Tibial artery (tissue), 4 donors: ENCODE measurements at places on chromosomes 1 and 21.

- no peaks in the 10 kb centered on the region for H3K27me3 ChIP-seq
- H3K4me3 ChIP-seq = no peak overlapping the region
- no peaks in the 10 kb centered on the region for H3K36me3 ChIP-seq
- DNase-seq = no peak
- no peaks in the 10 kb centered on the region for H3K4me1 ChIP-seq
- H3K27ac ChIP-seq = no peak overlapping the region
Measured at GRCh38 chr1:77350012-77350770, 68.4 kb downstream of the AK5 start.

- no peak overlapping the region for H3K4me3 ChIP-seq
- H3K4me1 ChIP-seq = no peaks in the 10 kb centered on the region
- H3K27me3 ChIP-seq = no peaks in the 10 kb centered on the region
- no peak overlapping the region for H3K27ac ChIP-seq
- H3K36me3 ChIP-seq = no peaks in the 10 kb centered on the region
Measured at GRCh38 chr1:48196237-48196636, 26.3 kb upstream of the SLC5A9 start.

DNA sequence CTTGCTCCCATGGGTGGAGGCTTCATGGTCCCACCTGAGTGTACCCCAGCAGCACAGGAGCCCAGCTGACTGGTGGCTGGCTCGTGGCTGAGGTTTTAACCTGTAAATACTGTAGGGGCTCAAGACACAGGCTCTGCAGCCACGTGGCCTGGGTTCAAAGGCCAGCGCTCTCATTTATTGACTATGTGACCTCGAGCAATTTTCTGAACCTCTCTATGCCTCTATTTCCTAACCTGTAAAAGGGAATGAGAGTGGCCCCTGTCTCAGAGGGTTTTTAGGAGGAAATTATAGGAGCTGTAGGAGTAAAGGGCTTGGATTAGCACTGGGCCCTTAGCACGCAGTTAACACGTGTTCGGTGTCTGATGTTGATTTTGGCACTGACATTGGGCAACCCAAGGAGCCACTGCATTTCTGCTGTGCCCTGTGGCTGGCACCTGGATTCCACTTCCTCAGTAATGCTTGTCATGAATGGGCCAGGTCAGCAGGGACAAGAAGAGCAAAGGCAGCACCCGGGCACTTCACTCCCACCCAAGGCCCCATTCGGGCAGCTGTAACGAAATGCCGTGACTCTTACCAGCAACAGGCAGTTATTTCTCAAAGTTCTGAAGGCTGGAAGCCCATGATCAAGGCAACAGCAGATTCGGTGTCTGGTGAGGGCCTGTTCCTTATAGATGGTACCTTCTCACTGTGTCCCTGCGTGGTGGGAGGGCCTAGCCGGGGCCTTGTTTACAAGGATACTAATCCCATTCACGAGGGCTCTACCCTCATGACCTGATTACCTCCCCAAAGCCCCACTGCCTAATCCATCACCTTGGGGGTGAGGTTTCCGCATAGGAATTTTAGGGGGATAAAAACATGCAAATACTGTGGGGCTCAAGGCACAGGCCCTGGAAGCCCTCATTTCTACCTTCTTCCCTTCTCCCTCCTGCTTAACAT, 25.2 kb downstream of the ARHGEF10L start:
- peaks cover 4% of the 10 kb centered on the region for H3K4me1 ChIP-seq
- H3K36me3 ChIP-seq = no peaks in the 10 kb centered on the region
- no peaks in the 10 kb centered on the region for H3K27me3 ChIP-seq
- H3K4me3 ChIP-seq = no peak overlapping the region

GRCh38 chr1:225448146-225448805, 20.4 kb upstream of the LBR start:
- H3K4me3 ChIP-seq = peak overlapping the region; percentile 36
- no peaks in the 10 kb centered on the region for H3K27me3 ChIP-seq
- H3K27ac ChIP-seq = peak overlapping the region; percentile 88
- no peaks in the 10 kb centered on the region for H3K36me3 ChIP-seq
- H3K4me1 ChIP-seq = peaks cover 30% of the 10 kb centered on the region

- H3K4me1 ChIP-seq = peaks cover 16% of the 10 kb centered on the region
- H3K36me3 ChIP-seq = no peaks in the 10 kb centered on the region
- peak; percentile 54 for DNase-seq
- no peak overlapping the region for H3K4me3 ChIP-seq
Measured at GRCh38 chr1:48066936-48067335, 69.8 kb upstream of the TRABD2B start.

DNA sequence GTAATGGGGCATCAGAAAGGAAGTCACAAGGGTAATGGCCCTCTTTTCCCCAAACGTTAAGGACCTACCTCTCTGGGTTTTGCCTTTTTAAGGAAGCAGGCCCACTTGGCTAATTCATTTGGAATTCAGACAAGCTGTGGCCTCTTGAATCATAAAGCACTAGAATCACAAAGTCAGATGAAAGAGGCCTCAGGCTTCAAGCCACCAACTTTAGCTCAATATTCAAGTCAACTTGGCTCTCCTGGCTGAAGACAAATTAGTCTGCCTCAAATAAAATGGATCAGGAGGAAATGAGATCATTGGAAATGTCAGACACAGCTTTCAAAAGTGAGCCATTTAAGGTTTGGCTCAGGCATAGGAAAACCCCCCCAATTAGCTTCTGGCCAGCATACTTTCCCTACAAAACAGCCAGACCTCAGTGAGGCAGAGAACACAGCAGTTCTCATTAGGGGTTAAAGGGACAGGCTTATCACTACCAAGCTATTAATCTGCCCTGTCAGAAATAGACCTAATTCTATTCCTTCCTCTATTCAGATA, 34.3 kb downstream of the SLC35D1 start:
- H3K4me1 ChIP-seq = peaks cover 34% of the 10 kb centered on the region
- H3K27ac ChIP-seq = peak overlapping the region; percentile 77
- DNase-seq = no peak
- H3K4me3 ChIP-seq = no peak overlapping the region
- H3K27me3 ChIP-seq = no peaks in the 10 kb centered on the region

- H3K27me3 ChIP-seq = no peaks in the 10 kb centered on the region
- no peak overlapping the region for H3K27ac ChIP-seq
- H3K4me3 ChIP-seq = no peak overlapping the region
- H3K4me1 ChIP-seq = no peaks in the 10 kb centered on the region
Measured at GRCh38 chr1:192418552-192419285, 101.9 kb downstream of the RGS21 start.

- peaks cover 19% of the 10 kb centered on the region for H3K36me3 ChIP-seq
- no peak for DNase-seq
- no peaks in the 10 kb centered on the region for H3K27me3 ChIP-seq
- no peaks in the 10 kb centered on the region for H3K4me1 ChIP-seq
- H3K27ac ChIP-seq = no peak overlapping the region
Measured at GRCh38 chr1:32774950-32775634, 42.1 kb downstream of the YARS1 start.
